NCI-H2081 treated with DMSO at 0.1 percent for 48 hours (cell line): ENCODE measurements at places on chromosomes 7 and 10.
A peak's percentile ranks its signal among the peaks of the same experiment; 100 is the strongest.

GRCh38 chr10:30827531-30828120 lies 198.1 kb upstream of the LYZL2 start:
- no peak for DNase-seq

GRCh38 chr7:152867502-152867874 lies 107.9 kb downstream of the ACTR3B start:
- DNase-seq = no peak

DNA sequence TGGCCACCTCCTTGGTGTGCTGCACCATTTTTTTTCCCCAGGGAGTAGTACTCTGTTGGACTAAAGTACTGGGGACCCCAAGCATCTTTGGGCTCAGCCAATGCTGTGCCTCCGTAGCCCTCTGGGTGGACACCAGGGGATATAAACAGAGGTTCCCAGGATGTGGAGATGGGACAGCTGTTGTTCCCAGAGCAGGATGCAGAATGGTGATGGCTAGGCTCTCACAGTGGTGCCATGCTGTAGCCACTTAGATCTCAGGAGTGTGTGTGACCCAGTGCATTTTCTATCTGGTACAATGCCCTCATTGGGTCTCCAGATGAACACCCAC lies 50.9 kb upstream of the SCIN start:
- DNase-seq = no peak

DNA sequence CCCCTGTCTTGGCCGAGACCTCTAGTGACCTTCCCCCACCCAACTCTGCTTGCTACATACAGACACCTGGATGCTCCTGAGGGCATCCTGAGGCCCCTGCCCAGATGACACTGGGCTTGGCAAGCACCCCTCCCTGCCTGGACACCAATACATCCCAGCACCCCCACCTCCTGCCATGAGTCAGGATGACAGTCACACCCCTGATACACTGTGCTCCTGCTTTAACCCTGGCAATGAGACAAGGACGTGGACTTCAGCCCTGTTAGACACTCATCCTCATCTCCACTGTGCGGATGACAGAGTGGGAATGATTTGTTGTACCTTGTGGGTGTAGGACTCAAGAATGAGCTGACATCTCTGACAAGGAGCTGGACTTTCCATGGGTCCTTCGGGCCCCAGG lies 186.3 kb upstream of the ADCY1 start:
- no peak for DNase-seq

- DNase-seq = no peak
Observed at GRCh38 chr7:151060113-151060415, 675 bp downstream of the SLC4A2 start.

DNA sequence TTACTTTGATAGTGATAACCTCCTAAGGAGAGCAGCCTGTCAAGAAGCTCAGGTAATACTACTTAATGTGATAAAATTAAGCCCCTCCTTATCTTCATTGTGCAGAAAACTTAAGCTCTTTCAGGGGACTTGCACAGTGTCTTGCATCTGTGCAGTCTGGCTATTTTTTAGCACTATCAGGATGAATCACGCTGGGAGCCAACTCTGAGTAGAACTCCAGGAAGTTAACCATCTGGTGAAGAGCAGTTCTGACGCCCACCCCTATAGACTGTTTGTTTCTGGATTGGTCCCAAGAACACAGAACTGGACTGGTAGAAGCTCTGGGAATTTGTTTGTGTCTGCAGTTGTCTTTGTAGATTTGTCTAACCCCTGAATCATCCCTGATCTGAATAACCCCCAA lies 41.9 kb downstream of the AGK start:
- no peak for DNase-seq

DNA sequence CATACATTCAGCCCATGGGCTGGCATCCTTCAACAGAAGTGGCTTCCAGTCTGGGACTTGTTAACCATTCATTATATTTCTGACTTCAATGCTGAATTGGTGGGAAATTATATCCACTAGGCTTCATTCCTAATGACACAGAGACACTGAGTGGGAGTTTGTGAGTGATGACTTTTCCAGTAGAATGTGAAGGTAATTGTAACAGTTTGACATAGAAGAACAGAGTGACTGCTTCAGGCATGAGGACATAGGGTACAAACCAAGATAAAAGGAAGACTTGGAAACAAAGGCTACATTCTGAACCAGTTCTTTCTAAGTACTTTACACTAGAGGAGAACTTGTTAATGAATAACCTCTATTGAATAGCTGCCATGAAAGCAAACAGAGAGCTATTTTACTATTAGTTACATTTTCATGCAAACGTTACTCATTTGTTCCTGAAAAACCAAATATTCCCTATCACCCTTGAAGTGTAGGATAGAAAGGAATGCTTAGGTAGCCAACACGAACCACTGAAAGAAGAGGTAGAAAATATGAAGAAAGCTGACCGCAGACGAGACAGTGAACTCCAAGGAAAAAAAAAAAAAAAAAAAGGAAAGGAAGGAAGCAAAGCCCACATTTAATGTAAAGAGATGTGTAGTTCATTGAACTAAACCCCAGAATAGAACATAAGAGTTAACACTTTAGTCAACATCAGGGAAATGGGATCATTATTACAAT lies 237.0 kb upstream of the SEMA3C start:
- no peak for DNase-seq

GRCh38 chr10:86871563-86872183 lies 85.7 kb downstream of the MMRN2 start:
- DNase-seq = no peak

- DNase-seq = no peak
Observed at GRCh38 chr10:83425306-83425705, 714.0 kb upstream of the GHITM start.

GRCh38 chr10:14659626-14660196 lies 115.0 kb downstream of the FAM107B start:
- DNase-seq = no peak

GRCh38 chr10:19956516-19957032 lies 140.3 kb downstream of the PLXDC2 start:
- DNase-seq = no peak

DNA sequence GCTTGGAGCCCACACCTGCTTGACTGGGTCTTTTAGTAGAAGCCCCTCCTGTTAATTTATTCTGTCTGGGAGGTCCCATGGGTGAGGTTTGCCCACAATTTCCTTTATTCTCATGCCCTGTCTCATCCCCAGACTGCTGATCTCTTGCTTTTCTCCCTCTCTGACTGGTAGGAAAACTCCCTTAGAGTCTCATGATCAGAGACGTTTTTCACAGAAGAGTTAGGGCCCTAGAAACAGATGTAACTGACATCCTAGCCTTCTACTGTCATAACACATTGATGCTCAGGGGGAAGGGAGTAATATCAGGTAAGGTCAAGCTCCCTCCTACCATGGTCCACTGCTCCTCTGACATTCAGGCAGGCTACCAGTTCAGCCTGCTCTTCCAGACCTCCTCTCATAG lies 43.7 kb upstream of the WASL start:
- DNase-seq = no peak

- DNase-seq = no peak
Observed at GRCh38 chr10:60646966-60647796, 131.1 kb upstream of the CDK1 start.

DNA sequence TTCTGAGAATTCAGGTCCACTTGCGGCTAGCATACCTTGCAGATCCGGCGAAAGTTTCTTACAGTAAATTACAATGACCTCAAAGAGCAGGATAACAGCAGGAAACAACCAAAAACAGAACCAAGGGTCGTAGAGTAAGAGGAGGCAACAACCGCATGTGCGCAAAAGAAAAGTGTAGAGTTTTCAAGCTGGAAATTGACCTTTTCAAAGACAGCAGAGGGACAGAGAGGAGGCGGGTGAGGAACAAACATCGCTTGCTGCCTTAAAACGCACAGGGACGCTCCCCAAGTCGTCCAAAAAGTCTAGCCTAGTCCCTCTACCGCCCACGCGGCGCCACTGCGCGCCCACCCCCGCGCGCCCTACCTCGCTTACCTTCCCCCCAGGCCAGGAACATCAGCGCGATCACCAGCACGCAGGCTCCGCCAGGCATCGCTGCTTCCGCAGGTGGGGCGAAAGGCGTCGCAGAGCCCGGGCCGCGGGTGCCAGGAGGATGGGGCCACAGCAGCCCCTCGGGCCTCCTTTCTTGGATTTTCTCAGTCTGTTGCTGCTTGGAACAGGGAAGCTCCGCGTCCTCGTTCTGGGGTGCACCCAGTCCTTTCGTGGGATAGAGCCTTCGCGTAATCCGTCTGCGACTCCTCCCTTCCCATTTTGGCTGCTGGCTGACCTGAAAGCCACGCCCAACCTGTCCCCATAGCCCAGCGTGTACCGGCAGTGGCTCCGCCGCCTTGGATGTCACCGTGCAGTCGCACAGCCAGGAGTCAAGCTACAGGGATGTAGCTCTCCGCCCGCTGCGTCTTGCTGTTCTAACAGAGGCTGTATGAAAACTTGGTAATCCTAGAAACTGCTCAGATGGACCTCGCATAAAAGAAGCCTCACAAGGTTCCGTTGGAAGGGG lies at the start of gene VWDE:
TSS of gene VWDE (minus strand) at position 579 of the 895 bp plus-strand sequence. CDS start at position 430, 149 bp downstream.
- peak; percentile 80 for DNase-seq

DNA sequence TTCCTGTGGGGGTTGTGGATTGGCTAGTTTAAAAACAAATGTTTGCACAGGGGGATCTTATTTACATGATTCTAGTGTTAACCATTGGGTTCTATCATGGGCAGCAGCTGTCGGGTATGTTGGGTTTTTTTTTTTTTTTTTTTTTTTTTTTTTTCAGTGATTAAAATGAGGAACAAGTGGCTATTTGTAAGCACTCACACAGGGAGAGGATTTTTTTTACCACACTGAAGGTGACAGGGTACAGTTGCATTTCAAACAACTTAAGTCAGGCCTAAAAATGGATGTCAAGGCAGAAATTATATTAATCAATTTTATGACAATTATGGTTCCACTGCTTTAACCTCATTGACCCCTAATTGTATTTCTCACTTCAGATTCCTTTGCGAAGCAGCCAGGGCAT lies 92.8 kb downstream of the CD36 start:
- no peak for DNase-seq

GRCh38 chr10:124943301-124944092 lies 1.6 kb downstream of the ZRANB1 start:
- DNase-seq = no peak

GRCh38 chr7:92276460-92276864 lies 30.7 kb downstream of the ANKIB1 start:
- DNase-seq = no peak

- no peak for DNase-seq
Observed at GRCh38 chr7:134450294-134451000, 8.5 kb downstream of the AKR1B1 start.

- DNase-seq = no peak
Observed at GRCh38 chr7:74240482-74240881, 13.7 kb downstream of the RFC2 start.

DNA sequence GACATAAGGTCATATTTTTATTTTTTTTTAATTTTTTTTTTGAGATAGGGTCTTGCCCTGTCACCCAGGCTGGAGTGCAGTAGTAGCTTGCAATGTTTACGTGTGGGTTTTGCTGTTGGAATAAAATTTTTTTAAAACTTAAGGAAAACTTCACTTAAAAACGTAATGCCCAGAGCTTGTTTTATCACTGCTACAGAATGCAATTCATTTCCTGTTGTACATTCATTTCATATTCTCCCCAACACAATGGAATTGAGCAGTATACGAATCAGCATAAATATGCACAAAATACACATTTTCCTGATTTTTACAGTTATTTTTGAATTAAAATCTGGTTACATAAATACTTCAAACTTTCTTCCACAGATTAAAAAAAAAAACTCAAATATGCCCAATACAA lies 40.3 kb downstream of the RSU1 start:
- DNase-seq = no peak

- no peak for DNase-seq
Observed at GRCh38 chr10:5266351-5266750, 69.7 kb downstream of the AKR1C4 start.

DNA sequence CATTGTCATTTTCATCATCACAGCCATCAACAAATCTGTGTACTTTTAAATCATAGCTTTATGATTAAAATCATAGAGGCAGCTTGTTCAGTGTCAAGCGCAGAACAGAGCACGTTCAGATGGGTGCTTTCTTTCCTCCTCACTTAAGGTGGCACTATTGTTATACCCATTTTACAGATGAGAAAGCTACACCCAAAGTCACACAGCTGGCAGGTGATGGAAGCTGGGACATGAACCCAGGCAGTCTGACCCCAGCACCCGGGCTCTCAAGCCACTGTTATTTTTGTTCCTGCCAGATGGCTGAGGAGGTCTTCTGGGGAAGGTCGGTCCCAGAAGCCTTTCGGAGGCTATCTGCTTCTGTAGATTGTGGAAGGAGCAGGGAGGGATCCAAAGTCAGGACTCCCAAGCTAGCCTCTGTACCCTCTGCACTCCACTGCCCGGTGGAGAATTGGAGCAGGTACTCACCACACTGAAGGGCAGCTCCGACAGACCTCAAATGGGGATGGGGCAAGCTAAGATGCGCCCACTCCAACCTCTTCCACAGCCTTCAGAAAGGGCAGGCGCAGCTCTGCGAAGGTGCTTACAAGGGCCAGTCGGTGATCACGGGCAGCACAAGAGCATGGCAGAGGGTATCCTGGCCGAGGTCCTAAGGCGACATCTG lies 610 bp downstream of the AVPI1 start:
- no peak for DNase-seq

DNA sequence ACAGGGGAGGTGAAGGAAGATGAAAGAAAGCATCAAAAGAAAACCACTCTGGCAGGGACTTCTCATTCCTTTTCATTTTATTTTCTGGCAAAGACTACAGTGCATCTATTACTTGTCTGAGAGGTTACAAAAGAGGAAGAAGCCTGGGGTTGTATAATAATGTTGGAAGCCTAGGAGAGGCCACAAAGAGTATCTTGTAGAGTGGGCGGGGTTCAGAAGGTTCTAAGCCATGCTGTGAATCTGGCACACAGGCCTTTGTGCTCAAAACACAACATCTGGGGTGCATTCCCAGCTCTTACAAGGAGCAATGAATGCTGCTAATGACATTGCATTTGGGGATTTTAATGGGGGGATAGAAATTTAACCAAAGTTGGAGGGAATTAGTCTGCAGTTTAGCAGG lies 49.4 kb downstream of the MRPL32 start:
- DNase-seq = no peak

DNA sequence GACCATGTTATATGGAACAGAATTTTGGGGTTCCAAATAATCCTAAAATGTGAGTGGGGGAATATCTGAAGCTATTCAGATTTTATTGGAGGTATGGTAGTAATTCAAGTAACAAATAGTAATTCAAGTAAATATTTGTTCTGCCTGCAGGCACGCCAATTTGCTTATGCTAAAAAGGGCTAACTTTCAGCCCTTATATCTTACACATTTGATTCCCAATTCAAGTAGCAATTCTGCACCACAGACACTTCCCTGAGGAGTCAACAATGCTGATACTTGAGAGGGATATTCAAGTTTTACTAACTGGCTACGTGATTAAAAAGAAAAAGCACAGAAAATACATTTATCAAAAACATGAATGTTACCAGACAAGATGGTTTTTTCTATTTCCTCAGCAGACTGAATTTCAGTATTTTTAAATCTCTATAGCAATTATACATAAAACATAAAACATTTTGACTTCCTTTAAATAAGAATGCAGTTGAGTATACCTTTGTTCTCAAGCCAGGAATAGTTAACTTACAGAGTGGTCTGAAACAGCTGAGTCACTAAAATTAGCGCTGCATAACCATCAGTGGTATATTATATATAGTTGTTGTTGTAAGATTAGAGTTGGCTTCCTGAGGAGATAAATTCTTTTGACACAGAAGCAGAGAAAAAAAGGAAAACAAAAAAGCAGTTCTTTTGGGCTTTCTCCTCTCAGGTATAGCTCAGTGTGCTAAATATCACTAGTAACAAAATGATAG lies 33.9 kb downstream of the MTPN start:
- no peak for DNase-seq

GRCh38 chr7:29945259-29945809 lies 44.3 kb downstream of the SCRN1 start:
- no peak for DNase-seq
